ENCODE measurements at places on chromosomes 4 and X.

DNA sequence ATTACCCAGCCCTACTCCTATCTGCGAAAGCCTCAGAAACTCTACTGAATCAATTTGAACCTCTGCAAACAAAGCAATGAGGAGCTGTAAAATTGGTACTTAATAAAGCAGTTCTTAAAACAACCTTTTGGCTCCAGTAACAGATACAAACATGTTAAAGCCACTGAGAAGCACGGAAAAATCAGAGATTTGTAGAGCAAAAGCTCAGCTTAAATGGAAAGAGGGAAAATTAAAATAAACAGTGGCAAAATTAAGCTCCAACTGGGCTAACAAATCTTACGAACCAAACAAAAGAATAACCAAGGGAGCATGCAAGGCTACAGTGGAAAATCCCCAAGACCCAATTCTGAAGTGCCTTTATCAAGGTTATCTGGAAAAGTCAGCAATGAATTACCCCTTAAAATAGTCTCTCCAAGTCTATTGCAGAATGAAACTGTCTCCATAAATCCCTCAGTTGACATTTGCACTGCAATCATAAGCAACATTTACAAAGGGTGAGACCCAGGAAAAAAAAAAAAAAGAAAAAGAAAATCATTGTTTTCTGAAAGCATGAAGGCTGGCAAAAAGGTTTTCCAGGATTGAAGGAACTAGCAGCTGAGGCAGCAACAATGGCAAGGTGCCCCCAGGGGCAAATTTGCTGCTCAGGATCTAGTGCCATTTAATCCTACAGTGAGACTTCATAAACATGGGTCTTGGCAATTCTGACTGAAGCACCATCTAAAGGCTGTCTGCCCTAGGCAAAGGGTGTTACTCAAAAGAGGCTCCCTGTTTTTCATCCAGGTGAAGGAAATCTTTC, 40.1 kb downstream of the USP46 start:
- no peak for DNase-seq

DNA sequence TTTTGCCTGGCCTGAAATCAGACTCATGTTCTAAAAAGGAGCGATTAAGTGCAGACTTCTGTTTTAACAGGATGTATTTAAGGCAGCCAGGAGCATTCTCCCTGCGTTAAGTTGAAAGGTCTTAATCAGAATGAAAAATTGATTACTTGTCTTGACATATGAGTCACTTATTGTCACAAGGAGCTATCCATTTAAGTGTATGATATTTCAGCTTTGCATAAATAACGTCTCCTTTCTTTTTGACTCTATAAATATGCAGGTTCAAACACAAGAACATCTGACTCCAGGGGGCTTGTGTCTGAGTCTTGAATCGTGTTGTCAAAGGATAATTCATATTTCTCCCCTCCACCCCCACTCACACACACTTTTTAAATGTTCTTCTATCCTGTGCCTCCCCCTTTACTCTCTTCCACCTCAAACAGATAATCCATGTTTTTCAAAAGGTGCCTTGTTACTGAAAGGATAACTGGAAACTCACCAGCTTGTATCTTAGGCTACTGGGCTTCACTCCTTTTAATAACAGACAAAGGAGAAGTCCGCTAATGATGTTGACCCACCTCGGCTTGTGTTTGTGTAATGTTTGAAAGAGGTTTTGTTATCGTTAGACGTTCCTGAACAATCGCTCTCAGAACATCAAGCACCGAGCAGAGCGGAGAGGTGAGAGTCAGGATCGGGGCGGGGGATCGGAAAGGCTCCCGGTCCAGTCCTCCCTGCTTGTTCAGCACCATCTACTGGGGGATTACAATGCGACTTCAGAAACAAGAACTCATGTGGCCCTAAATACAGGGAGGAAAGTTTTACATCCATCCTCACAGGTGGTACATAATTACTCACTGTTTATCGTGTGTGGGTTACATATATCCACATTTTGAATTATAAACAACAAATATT, 107.5 kb upstream of the RPL34 start:
- DNase-seq: peak; percentile 37

GRCh38 chr4:170008371-170008770, 17.8 kb downstream of the MFAP3L start:
- DNase-seq: no peak

GRCh38 chr4:173405840-173406606, 7.1 kb upstream of the SCRG1 start:
- DNase-seq: no peak

DNA sequence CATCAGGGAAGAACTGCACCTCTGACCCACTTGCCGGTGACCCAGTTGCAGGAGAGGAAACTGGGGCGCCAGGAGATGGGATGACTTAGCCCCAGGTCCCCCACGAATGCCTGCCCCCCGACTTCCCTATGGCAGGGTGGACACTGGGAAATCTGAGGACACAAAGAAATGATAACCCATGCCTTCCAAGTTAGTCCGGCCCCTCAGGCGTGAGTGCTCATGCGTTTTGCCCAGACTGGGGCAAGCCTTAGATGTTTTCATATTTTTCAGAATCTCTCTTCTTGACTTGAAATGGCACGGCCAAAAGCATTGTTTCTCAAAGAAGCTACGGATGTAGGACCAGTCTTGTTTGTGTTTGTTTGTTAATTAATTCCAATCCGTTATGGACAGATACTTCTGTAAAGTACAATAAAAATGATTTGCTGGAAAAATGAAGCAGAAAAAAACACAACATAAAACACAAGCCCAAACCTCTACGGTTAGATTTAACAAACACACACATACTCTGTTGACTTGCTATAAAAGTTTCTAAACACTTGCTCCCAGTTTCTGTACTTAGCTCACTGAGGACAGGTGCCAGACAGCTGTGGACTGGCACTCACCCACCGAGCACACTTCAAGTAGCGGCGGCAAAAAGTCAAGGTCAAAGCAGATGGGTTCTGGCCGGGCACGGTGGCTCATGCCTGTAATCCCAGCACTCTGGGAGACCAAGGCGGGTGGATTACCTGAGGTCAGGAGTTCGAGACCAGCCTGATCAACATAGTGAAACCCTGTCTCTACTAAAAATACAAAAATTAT, 341.5 kb downstream of the BCOR start:
- no peak for DNase-seq

DNA sequence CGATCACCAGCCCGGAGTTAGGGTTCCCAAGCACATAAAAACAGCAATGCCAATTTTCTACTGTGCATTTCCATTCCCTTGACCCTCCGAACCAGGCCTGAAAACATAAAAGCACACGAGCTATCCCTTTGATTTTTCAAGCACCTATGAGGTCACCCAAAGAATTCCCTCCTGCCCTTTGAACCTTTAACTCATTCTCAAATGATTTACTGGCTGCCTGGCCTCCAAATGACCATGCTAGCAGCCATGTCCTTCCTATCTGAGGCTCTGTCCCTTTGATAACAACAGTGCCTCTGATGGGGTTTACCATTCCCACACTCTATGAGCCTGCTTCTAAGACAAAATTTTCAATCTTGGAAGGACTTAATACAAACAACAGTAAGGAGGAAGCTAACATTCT, 15.2 kb downstream of the SHROOM4 start:
- DNase-seq: no peak

GRCh38 chr4:155908187-155909139, 5.0 kb downstream of the TDO2 start:
- DNase-seq: no peak

DNA sequence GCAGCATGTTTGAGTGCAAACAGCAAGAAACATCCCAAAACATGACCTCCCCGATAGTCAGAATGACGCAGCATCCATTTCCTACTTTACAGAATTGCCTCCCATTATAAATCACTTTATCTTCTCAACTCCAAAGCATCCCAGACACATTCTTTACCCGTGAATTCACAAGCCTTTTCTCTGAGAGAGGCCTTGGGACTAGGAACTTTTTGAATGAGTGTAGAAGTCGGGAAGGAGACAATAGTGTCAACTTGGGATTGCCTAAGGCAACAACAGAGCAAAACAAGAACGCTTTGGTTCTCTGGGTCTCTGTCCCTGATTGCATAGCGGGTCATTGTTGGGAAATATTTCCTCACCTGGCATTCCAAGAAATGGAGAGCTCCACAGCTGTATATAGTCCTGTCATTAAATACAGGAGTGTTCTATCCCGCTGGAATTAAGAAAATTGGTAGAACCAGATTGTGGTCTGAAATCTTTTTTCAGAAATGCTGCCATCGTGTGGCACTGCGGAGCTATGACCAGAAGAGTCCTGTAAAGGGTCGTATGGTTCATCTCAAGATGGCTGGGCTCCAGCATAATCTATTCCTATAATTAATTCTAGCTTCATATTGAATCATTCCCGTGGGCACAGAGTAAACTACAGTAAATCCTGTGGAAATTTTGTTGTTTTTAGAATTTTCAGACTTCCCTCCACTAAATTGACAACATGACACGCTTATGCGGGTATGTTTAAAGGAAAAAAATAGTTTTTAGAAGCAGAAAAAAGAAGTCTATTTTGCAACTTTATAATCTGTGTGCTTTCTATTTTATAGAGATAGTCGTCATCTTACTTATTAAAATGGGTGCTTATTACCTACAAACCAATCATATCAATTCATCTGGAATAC, 2.0 kb upstream of the SPP1 start:
- DNase-seq: peak; percentile 40

DNA sequence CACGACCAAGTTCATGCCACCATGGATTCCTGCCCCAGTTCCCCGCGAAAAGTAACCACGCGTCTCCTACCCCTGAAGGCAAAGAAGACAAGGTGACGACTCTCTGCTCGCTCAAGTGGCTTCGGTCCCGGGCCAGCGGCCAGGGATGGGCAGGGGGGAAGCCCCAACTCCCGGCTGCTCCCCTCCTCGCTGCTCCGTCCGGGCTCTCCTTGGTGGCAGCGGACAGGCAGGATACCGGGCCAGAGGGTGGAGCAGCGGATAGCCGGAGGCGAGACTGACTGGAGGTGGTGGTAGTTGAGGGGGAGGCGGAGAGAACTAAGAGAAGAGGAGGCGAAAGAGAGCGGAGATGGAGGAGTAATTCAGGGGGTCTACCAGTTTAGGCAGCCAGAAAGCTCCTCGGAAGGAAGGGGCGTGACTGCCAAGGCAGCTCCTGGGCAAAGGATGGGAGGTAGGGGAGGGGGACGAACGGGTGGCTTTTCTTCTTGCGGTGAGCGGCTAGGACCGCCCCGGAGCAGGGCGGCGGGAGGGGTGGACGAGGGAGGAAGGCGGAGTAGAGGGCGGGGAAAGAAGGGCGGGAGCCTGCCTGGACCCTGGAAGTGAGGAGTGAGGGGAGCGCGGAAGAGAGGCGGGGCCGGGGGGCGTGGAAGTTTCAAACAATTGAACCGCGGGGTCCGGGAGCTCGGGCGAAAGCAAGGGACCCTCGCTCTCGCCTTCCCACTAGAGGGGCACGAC, at the start of gene AMOT:
Gene AMOT, minus strand, starts transcription at position 450 of the 732 bp plus-strand sequence. CDS start 17,705 bp downstream, outside the sequence.
- DNase-seq: no peak

DNA sequence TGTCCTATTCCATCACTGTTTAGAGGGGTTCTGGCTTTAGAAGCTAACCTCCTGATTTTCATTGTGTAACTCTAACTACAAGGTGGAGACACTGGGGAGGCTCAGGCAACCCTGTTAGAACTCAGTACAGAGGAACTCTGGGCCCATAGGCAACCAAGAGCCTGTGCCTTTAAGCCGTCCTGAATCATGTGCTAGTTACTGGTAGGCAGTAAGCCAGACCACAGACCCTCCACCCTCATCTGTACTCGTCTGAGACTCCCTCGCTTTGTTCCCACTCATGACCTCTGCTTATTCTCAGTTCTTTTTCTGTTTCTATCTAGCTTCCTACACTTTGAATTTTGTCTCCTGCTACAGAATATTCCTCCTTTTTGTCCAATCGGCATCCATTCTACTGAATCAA, 31.4 kb downstream of the TBC1D1 start:
- no peak for DNase-seq

DNA sequence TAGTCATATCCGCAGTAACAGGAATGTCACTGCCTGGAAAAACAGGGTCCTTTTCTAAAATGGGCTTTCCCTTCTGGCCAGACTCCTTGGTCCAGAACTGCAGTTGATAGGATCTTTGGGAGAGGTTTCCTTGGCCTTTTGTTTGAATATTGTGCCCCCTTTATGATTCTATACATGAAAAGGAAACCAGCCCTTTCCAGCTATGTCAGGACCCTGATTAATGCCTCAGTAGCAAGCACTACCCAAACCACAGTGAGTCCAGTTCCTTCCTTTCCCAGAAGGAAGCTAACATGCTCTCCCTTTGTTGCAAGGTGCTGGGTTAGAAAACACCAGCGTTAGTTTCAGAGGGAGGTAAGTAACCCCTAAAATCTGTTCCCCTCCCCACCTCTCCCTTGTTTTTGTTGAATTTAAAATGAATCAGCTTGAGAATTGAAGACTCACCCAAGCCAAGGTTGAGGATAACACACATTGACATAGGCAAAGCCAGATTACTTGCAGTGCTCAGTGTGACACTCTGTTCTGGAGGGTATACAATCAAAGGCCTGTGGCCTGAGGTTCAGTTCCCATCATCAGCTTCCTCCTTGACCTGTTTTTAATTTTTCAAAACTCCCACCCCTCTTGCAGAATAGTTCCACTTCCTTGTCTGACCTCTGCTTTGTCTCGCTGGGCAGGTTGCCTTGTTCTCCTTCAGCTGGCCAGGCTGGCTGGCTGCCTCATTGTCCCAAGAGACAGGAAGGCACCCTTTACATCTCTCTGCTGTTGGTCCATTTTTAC, 87.6 kb upstream of the PLAC1 start:
- no peak for DNase-seq

DNA sequence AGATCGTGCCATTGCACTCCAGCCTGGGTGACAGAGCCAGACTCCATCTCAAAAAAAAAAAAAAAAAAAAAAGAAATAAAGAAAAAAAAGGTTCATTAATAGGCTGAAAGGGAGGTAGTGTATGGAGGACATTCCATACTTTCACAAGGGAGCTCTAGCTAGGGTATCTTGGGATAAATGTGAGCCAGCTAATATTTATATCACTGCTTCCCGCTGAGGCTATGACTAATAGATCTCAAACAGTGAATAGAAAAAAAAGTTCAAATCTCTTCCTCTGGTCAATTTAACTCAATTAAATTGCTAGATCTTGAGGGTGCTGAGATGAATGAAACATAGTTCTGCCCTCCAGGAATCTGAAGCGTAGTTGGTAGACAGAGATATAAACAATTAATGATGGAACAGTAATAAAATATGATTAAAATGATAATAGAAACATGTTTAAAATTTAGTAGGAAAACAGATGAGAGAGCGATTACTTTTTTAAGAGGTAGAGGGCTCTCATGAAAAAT, 55.7 kb upstream of the SHISA3 start:
- no peak for DNase-seq

DNA sequence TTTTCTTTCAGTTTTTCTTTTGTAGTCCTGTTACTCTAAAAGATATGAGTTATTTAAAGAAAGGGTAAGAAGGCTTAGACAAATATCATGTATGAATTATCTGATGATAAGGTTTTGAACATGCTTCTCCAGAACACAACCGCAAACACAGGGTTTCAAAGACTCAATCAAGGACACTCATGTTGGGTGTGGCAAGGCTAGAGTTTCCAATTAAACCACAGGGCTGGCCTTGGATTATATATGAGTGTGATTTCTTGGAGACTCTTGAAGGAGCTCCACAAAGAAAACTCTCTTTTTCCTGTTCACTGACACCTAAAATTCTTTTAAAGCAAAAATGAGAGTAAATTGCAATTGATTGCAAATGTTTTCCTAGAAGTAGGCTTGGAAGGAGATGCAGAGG, 110.1 kb upstream of the PDLIM3 start:
- DNase-seq: no peak

GRCh38 chr4:113901994-113902787, 77.3 kb downstream of the ARSJ start:
- no peak for DNase-seq

All from smooth muscle cell of the brain vasculature (primary cell).